ENCODE measurements at places on chromosomes 5 and 9. TPM values are rescaled to one million over a fixed set of nuclear protein-coding genes. Genes with fewer than 3 reads are reported as not detected.

- H3K27me3 ChIP-seq, result peaks cover 52% of the 10 kb centered on the region
- no peaks in the 10 kb centered on the region for H3K4me1 ChIP-seq
These were observed 75.4 kb downstream of the CFAP77 start for GRCh38 chr9:132485393-132485792.

The DBH gene
- 0.13 TPM for polyA plus RNA-seq

The ZCCHC7 gene
- 9.1 TPM for polyA plus RNA-seq

DNA sequence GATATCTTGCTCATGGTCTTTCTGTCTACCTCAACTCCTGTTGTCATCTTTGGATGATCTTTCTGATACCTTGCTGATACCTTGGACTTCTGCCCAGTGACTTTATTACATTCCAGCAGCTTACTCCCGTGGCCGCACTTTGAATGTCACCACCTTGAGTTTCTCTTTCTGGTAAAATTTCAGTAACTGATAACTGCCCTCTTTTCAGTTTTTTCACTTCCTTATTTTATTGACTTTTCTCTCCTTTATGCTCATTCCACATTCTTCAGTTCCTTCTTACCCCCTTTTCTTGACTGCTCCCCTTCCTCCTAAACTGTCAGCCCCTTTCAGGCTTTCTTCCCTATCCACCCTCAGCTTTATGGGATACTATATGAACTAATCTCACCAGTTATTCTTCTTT lies 7.0 kb upstream of the FBXO4 start:
- no peak overlapping the region for H3K4me3 ChIP-seq
- H3K4me1 ChIP-seq, result no peaks in the 10 kb centered on the region
- no peaks in the 10 kb centered on the region for H3K27me3 ChIP-seq
- H3K27ac ChIP-seq, result no peak overlapping the region
- peaks cover 7% of the 10 kb centered on the region for H3K36me3 ChIP-seq

GRCh38 chr5:123537845-123538244 lies 25.9 kb downstream of the CSNK1G3 start:
- H3K4me3 ChIP-seq, result no peak overlapping the region
- H3K27me3 ChIP-seq, result no peaks in the 10 kb centered on the region
- DNase-seq, result no peak
- H3K36me3 ChIP-seq, result no peaks in the 10 kb centered on the region
- peaks cover 3% of the 10 kb centered on the region for H3K4me1 ChIP-seq
